ENCODE measurements at places on chromosomes 7 and 10.

DNA sequence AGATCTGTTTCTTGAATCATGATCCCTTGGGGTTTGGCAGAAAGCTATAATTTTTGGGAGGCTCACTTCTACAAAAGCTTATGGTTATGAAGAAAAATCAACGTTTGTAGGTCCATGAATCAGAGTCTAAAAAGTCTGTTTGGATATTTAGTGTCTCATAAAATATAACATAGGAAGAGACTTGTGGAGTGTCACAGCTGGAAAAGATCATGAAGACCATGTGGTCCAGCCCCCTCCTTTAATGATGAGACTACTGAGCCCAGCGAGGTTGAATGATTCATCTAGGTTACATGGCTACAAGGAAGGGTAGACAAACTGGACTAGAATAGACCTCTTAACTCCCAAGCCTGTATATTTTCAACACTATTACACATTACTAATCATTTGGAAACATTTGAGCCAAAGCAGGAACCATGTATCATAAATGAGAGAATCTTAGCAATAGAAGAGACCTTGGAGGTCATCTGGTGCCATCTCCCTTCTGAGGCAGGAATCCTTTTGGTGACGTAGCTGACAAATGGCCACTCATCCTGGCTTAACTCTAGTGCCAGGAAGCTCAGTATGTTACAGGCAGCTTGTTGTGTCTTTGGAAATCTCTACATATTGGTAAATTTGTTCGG, 152.5 kb downstream of the CREB5 start:
- no peak for DNase-seq

- no peak for DNase-seq
These were observed 152.9 kb upstream of the ZNF32 start for GRCh38 chr10:43801626-43802025.

- DNase-seq: no peak
These were observed 109.9 kb downstream of the ITGB8 start for GRCh38 chr7:20440472-20441105.

DNA sequence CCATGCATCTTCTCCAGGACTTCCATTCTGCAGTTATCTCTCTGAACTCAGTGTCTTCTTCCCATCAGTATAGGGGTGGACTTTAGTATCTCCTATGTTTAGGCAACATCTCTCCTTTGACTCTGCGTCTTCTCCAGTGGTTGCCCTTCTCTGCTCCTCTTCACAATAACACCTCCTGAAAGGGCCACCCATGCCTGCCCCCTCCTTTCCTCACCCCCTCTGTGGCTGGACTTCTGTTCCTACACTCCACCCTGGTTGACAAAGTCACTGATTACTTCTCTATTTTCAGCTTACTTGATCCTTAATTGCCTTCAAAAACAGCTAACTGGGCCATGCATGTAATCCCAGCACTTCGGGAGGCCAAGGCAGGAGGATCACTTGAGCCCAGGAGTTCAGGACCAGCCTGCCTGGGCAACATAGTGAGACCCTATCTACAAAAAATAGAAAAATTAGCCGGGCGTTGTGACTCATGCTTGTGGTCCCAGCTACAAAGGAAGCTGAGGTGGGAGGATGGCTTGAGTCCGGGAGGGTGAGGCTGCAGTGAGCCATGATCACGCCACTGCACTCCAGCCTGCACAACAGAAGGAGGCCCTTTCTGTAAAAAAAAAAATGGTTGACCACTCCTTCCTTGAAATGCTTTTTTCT, 13.7 kb downstream of the SRGN start:
- DNase-seq: no peak

DNA sequence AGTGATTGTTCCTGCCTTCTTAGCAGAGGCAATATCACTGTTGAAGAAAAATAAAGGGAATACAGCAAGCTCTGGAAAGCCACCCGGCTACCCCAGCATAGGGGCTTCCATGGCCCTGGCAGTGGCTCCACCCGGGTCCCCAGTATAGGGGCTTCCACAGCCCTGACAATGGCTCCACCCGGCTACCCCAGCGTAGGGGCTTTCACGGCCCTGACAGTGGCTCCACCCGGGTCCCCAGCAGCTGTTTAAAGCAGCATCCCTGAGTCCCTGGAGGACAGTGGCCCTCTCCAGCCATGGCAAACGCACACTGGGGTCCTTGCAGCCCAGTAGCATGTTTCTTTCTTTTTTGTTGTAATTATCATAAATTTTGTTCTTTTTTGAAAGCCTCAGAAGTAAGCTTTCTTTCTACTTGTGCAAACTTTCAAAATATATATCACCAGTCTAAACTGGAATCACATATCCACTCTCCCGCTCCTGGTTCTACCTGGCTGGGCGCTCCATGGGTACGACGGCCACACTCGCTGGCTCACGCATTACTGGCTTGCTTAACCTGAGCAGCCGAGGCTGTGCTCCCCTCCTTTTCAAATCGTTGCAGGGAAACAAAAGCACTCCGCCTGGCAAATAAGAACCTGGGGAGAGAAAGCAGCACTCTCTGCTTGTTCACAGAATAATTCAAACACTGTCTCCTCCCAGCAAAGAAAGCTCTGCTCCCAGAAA, 62.1 kb downstream of the TCERG1L start:
- DNase-seq: no peak

DNA sequence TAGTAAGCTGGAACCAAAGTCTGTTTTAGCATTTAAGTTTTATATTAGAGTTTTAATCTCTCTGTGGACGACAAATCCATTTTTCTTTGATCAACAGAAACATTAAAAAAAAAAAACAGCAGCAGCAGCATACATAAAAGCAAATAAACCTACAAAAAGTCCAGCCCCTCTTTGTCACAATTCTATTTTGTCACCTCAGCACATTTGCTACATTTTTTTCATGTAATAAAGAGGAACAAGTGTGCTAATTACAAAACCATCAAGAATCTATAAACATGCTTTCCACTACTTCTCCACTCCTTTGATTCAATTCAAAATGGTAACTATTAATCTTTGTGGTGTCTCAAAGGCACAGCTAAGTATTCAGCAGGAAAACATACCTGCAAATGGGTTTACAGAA, 259.8 kb upstream of the GNAI1 start:
- DNase-seq: no peak

- DNase-seq: no peak
These were observed 27.5 kb upstream of the MSS51 start for GRCh38 chr10:73460897-73461296.

DNA sequence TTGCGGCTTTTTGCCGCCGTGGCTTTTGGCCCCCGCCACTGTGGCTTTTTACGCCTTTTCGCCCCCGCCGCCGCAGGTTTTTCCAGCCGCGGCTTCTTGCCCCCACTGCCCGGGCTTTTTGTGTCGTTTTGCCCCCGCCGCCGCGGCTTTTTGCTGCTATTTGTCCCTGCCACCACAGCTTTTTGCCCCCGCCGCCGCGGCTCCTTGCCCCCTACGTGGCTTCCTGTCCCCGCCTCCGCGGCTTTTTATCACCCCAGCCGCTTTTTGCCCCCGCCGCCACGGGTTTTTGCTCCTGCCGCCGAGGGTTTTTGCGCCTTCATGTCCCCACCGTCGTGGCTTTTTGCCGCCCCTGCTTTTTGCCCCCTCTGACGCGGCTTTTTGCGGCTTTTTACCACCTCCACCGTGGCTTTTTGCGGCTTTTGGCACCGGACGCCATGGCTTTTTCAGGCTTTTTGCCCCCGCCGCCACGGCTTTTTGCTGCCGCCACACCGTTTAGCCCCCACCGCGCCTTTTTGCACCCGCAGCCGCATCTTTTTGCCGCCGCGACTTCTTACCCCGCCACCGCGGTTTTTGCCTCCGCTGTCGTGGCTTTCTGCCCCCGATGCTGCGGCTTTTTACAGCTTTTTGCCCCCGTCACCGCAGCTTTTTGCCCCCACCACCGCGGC, 637.0 kb downstream of the ZNF716 start:
- no peak for DNase-seq

- no peak for DNase-seq
These were observed 595 bp upstream of the SFXN4 start for GRCh38 chr10:119166118-119166500.

DNA sequence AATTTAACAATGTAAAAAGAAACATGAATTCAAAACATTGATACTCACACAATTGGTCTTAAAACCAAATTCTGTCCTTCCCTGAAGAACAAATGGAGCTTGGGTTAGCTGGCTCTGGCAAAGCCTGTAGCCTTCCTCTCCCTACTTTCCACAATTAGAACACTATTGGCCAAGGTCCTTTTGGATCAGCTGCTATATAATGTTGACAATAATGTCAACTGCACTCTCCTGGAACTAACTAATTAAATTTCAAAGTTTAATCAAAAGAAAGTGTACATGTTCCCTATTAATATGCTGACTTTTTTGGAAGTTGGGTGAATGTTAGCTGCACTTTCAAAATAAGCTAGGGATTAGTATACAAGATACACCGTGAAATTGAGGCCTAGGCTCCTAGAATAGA, 440.1 kb upstream of the NFE2L3 start:
- no peak for DNase-seq

DNA sequence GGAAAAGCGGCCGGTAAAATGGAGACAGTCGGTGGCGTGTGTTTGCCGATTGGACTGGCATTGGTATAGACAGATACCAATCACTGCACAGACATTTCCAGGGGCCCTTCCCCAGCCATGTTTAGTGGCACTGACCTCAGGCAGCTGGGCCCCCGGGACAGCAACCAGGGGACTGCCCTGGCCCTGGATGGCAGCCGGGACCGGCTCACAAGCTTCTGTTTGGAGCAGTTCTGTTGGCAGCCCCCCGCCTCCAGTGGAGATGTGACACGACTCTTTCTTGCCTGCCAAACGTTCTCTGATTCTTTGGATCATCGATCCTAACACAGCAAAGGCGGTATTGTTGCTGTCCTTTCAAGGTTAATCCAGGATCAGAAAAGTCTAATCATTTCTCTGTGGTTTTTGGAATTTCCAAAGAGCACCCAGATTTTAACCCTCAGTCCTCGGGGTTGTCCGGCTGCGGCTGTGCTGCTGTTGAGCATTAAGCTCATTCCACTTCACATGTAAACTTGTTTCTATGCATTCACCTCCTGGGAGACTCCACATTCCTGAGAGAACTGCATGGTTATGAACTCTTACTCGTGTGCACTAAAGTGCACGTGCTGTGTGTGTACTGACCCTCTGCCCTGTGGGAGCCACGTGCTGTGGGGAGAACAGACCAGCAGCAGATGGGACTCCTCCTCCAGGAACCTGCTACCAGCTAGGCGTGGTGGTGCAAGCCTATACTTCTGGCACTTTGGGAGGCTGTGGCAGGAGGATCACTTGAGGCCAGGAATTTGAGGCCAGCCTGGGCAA, 46.0 kb downstream of the FOXK1 start:
- DNase-seq: no peak

DNA sequence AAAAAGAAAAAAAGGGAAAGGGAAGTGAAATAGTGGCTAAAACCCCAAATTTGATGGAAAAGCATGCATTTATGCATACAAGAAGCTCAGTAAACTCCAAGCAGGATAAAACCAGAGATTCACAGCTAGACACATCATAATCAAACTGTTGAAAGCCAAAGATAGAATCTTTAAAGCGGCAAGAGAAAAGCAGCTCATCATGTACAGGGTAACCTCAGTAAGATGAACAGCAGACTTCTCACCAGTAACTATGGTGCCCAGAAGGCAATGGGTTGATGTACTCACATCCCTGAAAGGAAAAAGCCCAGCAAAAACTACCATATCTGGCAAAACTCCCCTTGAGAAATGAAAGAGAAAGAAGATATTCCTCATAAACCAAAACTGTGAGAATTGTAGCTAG, 60.4 kb downstream of the TPST1 start:
- no peak for DNase-seq

GRCh38 chr7:136925044-136925443, 56.6 kb downstream of the CHRM2 start:
- no peak for DNase-seq

GRCh38 chr7:108026647-108027046, 23.7 kb upstream of the LAMB1 start:
- no peak for DNase-seq

- no peak for DNase-seq
These were observed 144.0 kb downstream of the PLPP4 start for GRCh38 chr10:120600871-120601649.

DNA sequence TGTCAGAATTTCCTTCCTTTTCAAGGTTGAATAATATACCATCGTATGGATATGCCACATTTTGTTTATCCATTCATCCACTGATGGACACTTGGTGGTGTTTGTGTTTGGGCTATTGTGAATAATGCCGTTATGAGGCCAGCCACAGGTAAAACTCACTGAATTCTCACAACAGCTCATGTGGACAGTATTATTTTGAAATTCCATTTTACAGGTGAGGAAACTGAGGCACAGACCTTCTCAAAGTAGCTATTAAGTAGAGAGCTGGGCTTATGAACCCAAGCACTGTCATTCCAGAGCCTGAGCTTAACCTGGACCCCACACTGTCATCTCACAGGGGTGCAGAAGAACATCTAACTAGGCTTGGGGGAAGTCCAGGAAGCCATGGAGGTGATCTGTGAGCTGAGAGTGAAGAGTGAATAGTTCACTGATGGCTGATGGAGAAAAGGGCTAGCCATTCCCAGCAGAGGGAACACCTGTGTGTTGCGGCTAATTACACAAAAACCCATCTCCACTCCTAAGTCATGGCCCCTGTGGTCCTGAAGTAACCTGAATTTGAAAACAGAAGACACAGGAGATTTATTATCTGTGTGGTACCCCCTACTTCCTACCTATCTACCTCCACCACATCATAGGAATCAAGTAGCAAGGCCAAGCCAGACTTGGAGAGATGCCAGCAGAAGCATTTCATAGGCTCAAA, 8.7 kb downstream of the INMT start:
- DNase-seq: no peak

- DNase-seq: no peak
These were observed 84.8 kb downstream of the PROSER2 start for GRCh38 chr10:11907914-11908313.

DNA sequence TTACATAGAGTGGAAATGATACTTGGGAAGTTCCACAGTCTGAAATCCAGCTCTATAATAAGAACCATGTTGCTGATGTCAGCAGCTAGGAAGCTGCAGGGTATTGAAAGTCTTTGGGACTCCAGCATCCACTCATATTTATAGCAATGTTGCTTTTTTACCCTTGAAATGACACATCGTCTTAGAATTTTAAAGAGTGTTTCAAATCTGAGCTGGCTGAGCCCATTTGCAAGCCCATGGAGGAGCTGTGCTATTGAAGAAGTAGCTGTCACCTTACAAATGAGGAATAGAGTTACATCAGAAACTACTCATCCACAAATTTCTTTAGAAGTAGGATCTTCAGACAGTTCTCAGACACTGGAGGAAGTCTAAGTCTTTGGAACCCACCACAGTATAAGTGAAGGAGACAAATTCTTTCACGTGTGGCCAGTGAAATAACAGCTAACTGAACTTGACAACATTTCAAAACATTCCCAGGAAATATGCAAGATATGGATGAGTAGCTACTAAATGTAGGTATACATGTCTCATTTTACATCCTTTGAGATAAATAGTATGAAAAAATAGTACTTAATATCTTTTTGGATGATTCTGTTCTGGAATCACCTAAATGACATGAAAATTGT, 203.6 kb downstream of the ZNF365 start:
- DNase-seq: no peak

GRCh38 chr10:38094927-38095574, 914 bp downstream of the ZNF37A start:
- DNase-seq: no peak

- no peak for DNase-seq
These were observed 33.1 kb downstream of the RCC1L start for GRCh38 chr7:75040512-75040911.
